ENCODE measurements at places on chromosomes 4 and X.

DNA sequence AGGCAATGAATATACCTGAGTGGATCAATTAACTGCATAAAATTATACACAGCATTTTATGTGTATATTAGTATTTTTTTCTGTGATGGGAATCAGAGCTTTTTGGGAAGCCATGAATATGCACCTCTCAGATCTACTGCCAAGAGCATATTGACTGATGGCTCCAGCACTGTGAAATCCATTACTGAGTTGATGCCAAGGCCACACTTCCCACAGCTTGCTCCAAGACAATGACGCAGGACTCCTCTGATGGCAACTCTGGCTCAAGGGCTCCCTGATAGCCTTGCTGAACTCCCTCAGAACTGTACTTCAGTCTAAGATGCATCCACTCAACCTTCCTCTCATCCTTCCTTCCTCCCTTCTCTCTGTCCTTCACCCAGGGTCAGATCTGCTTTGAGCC is 82.7 kb downstream of the OTC start:
- no peak for DNase-seq

DNA sequence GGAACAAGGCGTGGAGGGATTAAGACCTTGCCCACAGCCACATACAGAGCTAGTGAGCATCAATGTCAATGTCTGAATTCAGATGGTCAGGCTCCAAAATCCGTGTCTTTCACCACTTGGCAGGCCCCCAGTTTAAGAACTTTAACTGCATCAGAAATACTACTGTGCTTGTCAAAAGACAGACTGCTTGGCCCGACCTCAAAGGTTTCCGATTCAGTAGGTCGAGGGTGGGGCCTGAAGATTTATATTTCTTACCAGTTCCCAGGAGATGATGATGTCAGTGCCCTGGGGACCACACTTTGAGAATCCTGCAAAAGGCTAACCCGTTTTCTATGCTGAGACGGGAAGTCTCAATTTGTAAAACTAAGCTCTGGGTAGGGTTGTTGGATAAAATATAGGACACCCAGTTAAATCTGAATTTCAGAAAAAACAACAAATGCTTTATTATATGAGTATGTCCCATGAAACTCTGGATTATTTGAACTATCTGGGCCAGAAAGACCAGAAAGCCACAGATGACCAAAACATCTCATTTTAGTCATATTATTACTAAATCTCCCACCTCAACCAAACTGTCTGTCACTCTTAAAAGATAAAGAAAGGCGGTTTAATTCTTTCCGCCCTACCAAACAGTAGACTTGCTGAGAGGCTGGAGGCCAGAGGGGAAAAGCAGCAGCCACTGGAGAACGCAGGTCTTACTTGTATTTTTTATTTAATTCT is 42.7 kb downstream of the GATB start:
- DNase-seq: no peak

DNA sequence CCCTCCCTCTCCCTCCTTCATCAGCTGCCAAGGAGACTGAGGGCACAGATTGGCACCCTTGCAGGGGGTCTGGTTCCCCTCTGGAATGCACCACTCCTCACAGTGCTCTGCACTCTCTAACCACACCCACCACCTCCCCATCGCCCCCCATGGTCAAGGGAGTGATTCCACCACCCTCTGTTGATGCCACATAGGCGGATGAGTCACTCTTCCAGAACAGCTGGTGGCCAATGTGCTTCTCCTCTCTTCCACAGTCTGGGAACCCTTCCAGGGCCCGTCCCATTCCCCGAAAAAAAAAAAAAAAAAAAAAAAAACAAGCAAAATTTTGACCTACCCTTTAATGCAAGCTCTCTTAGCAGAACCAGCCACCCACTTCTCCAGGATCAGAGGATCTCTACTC is 341.3 kb upstream of the KLF3 start:
- no peak for DNase-seq

- no peak for DNase-seq
Measured at GRCh38 chr4:89897867-89898266, 3.2 kb downstream of the MMRN1 start.

DNA sequence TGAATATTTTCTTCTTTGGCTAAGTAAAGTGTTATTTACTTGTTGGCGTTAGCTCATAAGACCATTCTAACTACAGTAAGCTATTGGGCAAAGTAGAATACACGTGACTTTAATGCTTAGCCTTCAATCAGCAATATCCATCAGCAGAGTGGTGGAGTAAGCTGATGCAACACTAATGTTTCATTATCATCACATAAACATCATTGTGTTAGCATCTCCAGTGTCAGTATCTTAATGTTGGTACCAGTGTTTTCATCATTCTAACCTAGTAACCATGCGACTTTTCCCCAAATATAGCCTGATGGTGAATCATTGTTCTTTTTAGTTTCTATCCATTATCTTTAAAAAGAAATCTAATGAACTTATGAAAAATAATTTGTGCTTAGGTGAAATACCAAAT is 48.5 kb downstream of the APOOL start:
- DNase-seq: no peak

GRCh38 chrX:123854329-123854728 is 5.5 kb upstream of the XIAP start:
- DNase-seq: no peak

- peak; percentile 30 for DNase-seq
Measured at GRCh38 chrX:123357941-123358340, 173.9 kb downstream of the GRIA3 start.

Measured in hematopoietic multipotent progenitor cell treated with erythropoietin and hydrocortisone succinate and interleukin-3 and kit ligand, for 6 days (in vitro differentiated cells).